ENCODE measurements at places on chromosomes 4 and X.
A peak's percentile ranks its signal among the peaks of the same experiment; 100 is the strongest.

GRCh38 chr4:137390707-137391106 lies 141.6 kb downstream of the PCDH18 start:
- no peak for DNase-seq

DNA sequence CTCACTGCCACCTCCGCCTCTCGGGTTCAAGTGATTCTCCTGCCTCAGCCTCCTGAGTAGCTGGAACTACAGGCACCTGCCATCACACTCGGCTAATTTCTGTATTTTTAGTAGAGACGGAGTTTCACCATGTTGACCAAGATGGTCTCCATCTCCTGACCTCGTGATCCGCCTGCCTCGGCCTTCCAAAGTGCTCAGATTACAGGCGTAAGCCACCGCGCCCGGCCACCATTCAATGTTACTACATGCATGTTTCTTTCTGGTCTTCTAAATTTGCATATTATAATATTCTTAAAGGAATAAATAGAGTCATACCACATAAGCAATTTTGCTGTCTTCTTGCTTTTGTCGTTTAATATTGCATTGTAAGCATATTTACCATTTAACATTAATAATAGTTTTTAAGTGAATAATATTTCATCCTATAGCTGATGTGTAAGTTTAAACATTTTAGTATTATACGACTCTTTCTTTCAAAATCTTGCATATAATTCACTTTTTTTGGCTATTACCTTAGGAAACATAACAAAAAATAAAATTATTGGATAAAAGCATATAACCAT lies 1270.4 kb downstream of the ADGRL3 start:
- no peak for DNase-seq

GRCh38 chr4:155445306-155445705 lies 68.5 kb upstream of the MAP9 start:
- no peak for DNase-seq

DNA sequence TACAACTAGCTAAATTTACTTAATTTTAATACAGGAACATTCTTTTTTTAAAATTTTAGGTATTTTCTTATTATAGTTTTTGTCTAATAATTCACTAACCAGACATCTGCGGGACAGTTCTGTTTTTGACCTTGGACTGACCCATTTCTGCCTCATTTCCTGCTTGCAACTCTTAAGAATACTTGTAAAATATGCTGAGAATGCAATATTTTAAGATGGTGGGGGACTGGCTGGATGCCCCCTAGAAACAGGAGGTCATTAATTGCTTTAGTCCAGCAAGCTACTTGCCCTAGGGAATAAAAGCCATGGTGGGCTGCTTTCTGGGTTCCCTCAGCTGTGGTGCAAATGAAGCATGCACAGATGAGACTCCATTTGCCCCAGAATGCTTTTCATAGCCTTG lies 2348.4 kb downstream of the PCDH7 start:
- no peak for DNase-seq

GRCh38 chr4:118224243-118224829 lies 128.5 kb downstream of the PRSS12 start:
- DNase-seq, result peak; percentile 62

- no peak for DNase-seq
These were observed 28.4 kb downstream of the NSG1 start for GRCh38 chr4:4415107-4415805.

- peak; percentile 7 for DNase-seq
These were observed 3.8 kb downstream of the SLITRK2 start for GRCh38 chrX:145821291-145821897.

DNA sequence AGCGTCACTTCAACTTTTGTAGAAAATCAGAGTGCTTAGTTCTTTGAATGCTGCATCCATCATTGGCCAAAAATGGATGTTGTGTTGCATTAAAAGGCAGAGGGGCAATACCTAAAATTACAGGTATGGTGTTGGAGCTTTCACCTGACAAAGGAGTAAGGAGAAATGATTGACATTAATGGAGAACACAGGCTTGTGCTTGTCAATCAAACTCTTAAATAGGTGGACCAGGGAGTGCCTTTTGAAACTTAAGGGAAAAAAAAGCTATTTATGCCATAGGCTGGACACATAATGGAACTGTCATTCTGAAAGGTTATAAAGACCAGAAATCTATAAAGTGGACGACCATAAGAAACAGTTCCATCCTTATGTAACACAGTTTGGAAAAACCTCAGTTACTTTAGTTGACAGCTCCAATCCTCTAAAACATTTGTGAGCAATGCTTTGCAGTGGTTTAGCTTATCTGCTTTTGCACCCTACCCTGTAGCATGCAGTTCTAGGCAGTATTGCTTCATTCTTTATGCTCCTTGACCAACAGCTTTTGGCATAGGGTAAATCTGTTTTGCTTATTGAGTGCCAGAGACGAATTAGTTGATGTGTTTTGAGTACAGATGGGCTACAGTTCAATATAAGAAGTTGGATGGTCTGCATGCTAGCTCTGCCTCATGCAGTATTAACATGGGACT lies 2.4 kb downstream of the HADH start:
- DNase-seq, result peak; percentile 23

DNA sequence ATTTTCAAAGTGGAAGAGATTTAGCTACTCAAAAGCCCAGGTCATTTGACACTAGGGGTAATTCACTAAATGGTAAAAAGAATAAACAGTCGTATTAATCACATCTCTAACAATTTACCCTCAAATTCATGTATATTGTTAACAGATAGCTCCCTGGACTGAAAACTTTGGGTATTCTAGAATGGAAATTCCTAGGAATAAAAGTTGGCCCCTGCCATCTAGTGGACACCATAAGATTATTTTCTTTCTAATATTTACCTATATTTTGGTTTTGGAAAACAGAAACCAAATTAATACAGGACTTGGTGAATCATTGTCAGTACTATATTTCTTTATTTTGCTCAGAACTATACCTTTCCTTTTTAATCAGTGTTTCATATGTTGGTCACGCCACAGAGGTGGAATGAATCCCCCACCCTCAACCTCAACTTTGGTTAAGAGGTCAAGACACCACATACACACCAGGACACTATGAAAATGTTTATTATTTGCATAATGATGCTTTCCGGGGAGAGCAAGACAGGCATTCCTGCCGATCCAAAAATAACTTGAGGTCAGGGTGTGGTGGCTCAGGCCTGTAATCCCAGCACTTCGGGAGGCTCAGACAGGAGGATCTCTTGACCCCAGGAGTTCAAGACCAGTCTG lies 96.2 kb upstream of the APOOL start:
- DNase-seq, result no peak

DNA sequence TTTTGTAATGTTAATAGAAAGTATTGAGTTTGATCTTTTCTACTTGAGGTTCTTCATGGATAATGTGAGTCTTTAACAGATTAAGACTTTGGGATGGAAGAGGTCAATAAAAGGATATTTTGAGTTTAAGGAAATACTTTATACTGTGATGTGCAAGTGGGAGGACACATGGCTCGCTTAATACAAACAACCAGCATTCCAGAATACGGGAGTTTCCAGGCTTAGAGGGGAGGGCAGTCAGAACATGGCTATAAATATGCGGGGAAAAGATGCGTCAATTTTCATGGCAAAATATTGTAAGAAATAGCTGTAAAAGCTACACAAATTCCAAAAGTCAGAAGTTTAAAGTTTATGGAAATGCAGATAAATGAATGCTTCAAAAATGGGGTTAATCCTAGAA lies 192.3 kb downstream of the AASDH start:
- no peak for DNase-seq

GRCh38 chr4:174210952-174211490 lies 72.4 kb downstream of the FBXO8 start:
- DNase-seq, result no peak

DNA sequence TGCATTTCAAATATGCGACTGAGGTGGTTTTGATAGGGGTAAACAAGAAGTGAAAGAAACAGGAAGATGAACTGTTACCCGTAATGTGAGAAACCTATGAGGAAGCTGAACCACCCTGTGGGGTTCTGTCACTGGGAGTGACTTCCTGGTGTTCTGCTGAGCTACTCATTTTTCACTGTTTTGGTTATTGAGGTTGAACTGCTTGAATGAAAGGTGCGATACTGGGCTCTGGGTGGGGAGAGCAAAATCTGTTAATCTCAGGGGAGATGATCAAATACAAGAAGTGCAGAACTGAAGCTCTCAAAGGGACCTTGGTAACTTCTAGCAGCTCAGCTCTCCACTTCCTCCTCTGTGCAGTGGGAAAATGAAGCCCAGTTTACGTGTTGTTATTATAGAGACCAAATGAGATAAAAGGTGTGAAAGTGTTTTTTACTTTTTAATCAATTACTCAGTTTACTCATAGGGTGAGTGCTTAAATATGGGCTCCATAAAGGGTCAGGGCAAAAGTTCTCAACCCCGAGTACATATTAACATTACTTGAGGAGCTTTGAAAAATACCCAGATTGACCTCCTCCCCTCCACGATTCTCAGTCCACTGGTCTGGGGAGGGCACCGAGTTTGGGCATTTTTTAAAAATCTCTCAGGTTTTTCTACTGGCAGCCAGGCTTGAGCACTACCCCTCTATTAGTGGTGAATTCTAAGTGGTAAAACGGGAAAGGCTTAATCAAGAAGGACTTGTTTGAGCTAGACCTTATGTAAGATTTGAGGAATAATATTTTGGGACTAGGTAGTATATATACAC lies 66.7 kb downstream of the COQ2 start:
- no peak for DNase-seq

DNA sequence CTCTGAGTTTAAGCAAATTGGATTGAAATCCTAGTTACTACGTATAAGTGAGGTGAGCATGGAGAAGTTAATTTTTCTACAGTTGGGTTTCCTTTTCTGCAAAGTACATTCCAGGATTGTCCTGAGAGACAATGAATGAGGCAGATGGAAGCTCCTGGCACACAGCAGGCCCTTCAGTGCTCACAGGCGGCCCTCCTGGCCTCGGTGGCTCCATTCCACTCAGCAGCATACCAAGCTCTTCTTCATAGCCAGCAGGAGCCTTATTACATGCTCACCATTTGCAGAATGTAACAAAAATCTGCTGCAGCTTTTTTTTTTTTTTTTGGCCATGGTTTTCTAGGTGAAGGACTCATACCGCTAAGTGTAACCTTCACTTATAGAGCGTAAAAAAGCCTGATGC lies 113.2 kb upstream of the FAM9B start:
- DNase-seq, result no peak

DNA sequence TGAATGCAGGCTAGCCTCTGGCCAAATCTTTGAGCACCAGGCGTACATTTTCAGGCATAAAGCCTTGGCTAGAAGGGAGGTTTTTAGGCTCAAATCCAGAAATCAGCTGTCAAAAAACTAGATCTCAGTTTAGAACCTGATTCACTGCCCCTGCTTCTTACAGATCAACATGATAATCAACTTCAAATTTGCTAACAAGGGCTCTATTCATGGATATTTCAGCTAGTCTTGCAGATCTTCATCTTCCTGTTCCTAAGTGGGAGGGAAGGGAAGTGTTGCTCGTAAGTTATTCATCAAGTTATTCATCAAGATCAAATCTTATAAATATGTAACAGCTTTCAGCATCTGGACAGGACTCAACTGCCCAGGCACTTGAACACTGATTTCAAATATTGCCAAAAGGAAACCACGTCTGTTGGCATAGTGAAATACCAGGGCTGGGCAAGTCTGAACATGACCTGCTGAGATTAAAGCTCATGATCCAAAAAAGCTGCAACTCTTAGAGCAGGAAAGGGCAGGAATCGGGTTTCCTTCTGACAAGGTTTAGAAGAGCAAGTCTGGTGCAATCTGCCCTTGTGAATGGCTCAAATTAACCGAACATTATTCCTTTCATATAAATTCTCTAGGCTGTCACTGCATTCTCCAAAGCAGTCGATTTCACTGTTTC lies 200.3 kb downstream of the PDGFC start:
- peak; percentile 86 for DNase-seq

DNA sequence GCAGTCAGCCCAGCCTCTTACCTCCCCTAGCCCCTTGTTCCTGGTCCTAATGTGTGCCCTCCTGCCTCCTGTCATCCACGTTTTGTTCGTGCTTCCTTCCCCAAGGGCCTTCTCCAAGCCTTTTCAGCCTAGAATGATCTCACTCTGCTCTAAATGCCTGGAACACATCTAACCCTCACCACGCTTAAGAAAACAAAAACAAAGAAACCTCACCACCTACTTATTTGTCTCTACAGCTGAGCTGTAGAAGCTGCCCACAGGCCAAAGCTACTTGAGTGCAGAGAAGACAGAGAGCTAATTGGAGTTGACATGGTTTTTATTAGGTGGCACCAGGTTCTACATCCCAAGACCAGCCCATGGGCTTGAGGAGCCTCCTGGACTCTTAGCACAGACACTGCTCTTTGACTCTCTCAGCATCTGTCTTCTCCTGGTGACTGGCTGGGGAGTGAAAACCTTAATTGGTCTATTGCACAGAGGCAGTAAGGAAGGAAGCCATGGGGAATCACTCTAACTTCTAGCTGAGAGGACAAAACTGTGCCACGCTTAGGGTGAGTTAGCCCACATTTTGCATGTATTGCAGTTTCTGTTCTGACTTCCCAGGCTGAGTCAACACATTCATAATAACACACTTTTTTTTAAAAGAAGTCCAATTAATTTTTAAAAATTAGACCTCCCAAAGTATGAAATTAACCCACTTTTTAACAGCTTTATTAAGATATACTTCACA lies 52.3 kb upstream of the PDK3 start:
- peak; percentile 62 for DNase-seq

DNA sequence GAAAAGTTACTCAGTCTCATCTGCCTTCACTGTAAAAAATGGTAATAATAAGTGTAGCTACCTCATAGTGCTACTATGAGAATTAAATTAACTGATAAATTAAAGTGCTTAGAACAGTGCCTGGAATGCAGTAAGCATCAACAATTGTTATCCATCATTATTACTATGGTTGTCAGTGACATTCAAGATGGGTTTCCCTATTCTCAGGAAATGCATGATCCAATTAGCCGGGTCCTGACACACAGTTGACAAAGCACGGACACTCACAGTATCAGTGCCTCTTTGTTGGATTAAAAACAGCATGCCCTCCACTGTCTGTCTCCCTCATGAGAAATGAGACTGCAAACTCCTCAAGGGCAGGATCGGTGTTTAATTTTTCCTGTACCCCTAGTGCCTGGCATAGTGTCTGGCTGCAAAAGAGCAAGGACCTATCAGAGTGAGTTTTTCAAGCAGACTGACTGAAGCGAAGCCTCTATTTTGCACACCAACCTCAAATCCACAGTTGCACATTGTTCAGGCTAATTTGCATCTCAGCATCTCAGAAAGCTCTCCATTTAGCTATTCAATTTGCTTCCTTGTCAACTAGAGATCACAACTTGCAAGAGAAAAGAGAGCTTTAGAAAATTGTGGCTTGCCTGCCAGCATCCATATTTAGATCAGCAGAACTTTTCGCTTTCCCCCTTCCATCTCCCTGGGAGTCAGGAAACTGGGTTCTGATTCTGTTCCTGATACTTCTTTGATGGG lies 122.9 kb downstream of the LDB2 start:
- DNase-seq, result no peak

Data from astrocyte of the hippocampus (primary cell).